Activated CD4-positive, CD25-positive, alpha-beta regulatory T cell treated with anti-CD3 and anti-CD28 coated beads, Interleukin-2, amount 50 U/mL, for 24 hours (primary cell): ENCODE measurements at places on chromosomes 3 and 15.
A peak's percentile ranks its signal among the peaks of the same experiment; 100 is the strongest.

DNA sequence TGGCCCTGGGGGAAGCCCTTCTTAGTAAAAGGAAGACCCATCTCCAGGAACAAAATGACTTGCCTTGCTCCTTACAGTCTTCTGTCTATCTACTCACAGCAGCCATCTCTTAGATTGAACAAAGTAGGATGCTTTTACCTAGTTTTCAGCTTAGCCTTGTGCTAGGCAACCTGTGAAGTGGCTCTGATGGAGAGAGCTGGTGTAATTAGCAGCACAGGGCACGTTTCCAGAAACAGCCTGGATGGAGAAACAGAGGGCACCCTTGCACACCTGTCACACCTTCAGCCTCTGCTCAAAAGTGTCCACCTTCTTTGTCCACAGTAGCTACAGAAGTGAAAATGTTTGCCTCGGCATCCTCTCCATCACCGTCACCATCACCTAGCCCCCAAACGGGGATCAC lies 292.9 kb downstream of the RORA start:
- ATAC-seq: no peak

- no peak for ATAC-seq
These were observed 11.3 kb downstream of the USF3 start for GRCh38 chr3:113685124-113685523.

GRCh38 chr3:175383813-175384212 lies 524.7 kb downstream of the NAALADL2 start:
- ATAC-seq: no peak

GRCh38 chr3:138935863-138936740 lies 10.8 kb downstream of the FOXL2 start:
- peak; percentile 60 for ATAC-seq

- no peak for ATAC-seq
These were observed 24.3 kb downstream of the LMCD1 start for GRCh38 chr3:8525893-8526292.

- ATAC-seq: no peak
These were observed 119.0 kb downstream of the SUCNR1 start for GRCh38 chr3:151992326-151993041.

DNA sequence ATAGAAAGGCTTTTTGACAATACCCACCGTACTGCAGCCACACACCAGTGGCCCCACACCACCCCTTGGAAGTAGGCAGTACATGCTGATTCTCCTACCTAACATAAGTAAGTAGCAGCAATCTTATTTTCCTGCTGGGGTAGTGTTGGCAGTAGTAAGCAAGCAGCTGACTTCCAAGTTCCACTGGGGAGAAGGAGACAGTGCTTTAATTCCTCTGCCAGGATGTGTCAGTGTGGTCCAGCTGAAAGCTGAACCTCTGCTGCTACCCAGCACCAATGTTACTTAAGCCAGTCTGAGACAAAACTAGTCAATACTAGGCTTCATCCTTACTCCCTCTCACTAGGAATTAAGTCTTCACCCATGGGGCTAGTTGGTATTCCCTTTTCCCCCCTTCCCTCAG lies 74.7 kb downstream of the DZIP3 start:
- ATAC-seq: no peak

GRCh38 chr3:139455206-139455605 lies 21.1 kb downstream of the RBP2 start:
- no peak for ATAC-seq

- ATAC-seq: no peak
These were observed 48.3 kb downstream of the ASB7 start for GRCh38 chr15:100650685-100651084.

GRCh38 chr3:118997190-118997589 lies 37.5 kb downstream of the IGSF11 start:
- no peak for ATAC-seq

DNA sequence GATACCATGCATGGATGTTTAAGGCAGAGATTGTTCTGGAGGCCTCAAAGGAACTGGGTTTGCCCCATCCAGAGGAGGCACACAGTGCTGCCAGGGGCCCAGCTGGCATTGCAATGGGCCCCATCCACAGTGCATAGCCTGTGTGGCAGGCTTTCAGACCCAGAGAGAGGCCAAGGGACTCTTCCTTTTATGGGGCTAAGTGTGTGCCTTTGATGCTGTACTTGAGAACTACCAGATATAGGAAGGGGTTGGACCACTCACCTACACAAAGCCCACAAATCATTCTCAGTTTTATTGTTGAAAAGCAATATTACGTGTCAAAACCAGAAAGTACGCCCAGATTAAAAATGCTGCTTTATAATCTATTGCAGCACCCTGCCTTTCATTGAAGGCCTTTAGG lies 134.9 kb downstream of the EPHB1 start:
- peak; percentile 45 for ATAC-seq

GRCh38 chr3:126964950-126965349 lies 18.0 kb upstream of the PLXNA1 start:
- ATAC-seq: no peak

- ATAC-seq: no peak
These were observed 9.5 kb downstream of the ZNF280D start for GRCh38 chr15:56723787-56724186.

DNA sequence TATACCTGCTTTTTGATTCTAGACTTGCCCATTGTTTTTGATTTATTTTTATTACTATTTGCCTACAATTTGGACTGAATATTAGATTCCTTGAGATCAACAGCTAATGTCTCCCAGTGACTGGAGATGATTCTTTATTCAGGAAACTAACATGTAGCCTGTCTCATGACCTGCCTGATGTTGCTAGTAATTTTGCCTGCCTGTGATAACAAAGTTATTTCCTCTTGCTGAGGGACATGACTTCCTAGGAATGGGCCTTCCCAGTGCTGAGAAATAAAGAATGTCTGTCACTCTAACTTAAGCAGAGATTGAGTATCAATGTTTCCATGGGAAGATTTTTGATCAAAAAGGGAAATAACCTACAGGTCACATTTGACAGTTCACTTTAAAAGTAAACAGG lies 13.4 kb upstream of the NPHP3 start:
- no peak for ATAC-seq

- ATAC-seq: no peak
These were observed 36.4 kb downstream of the CCDC80 start for GRCh38 chr3:112604536-112604935.

DNA sequence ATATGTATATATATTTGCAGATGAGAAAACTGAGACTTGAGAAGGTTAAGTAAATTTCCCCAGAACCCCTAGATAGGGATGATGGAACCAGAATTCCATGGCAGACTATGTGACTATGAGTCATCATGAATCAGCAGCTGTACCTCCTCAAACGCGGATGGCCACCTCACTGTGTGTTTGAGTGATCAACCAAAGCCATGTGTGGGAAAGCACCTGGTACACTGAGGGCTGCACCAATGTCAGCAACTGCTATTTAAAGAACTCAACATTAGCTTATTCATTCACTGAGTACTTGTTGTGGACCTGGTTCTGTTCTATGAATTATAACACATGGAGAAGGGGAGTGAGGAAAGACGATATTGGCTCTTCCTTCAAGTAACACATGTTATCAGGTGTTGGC lies 377.0 kb downstream of the GAP43 start:
- no peak for ATAC-seq

DNA sequence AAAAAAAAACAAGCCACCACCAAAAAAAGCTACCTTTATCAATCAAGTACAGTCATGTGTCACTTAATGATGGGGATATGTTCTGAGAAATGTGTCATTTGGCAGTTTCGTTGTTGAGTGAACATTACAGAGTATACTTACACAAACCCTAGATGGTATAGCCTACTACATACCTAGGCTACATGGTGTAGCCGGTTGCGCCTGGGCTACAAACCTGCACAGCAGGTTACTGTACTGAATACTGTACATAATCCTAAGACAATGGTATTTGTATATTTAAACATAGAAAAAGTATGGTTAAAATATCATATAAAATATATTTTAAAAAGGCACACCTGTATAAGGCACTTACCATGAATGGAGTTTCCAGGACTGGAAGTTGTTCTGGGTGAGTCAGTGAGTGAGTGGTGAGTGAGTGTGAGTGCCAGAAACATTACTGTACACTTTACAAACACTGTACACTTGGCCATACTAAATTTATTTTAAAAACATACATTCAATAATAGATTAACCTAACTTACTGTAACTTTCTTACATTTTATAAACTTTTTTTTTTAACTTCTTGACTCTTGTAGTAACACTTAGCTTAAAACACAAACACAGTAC lies 25.9 kb upstream of the JMJD7 start:
- ATAC-seq: no peak

DNA sequence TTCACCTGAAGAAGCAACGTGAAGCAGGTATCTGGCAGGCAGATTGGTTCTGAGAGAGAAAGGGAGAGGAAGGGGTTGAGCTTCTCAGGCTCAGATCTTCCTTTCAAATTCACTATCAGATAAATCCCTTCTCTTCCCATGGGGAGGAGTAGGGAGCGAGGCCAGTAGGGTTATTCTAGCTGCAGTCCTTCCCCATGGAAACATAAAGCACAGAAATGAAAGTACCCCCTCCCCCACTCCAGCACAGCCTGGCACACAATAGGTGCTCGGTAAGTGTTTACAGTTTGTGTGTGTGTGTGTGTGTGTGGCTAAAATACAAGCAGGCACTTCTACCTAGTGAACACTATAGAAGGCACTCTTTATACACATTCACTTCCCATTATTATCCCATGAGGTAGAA lies 20.8 kb upstream of the VPS8 start:
- no peak for ATAC-seq

DNA sequence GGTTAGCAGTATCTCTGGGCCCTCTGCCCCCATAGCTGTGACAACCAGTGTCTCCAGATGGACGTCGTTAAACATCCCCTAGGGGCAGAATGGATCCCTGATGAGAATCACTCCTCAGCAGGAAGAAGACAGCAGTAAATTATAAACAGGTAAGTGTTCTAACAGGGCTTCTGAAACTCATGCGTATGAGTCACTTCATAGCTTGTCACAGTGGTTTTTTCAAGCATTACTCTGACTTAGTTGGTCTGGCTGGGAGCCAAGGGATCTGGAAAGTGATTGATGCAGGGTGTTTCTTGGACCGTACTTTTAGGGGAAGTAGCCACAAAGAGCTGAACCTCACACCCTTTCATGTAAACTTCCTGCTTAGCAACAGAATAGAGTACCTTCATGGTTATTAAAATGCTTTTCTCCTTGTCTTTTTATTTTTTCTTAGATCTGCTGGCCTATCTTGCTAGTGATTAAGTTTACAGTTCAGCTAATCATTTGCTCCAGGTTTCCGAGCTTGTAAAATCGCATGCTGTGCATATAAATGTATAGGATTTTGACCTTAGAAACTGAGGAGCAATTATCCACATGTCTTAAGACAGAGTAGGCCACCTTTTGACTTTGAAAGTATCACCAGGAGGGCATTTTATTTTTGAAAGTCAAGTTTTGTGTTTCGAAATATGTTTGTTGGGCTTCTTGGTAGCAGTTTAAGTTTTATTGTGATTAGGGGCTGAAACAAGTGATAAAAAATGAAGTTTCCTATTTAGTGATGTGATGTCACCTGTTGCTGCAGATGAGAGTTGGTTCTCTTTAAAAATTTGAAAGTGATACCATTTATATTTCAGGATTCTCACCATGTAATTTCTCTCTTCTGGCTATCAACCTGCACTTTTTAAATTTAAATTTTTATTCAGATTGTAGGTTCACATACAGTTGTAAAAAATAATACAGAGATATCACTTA lies 333.9 kb downstream of the PTPRG start:
- ATAC-seq: peak; percentile 72

DNA sequence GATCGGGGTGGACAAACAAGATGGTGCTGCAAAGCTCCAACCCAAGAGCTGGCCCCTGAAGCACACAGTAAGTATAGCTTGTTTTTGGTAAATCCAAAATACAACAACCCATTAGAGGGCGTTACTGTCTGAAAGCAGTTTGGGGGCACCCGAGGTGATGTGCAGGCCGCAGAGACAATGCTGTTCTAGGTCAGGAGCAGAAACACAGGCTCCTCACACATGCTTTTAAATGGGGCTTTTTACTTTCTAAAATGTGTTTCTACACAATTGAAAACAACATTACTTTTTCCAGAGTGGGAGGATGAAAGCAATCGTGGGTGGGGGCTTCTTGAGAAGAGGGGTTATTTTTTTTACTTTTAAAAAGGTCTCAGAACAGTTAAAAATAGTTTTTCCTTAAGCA lies 1029.3 kb upstream of the CFAP20DC start:
- peak; percentile 24 for ATAC-seq

GRCh38 chr3:194112120-194113106 lies 23.5 kb upstream of the HES1 start:
- ATAC-seq: no peak

DNA sequence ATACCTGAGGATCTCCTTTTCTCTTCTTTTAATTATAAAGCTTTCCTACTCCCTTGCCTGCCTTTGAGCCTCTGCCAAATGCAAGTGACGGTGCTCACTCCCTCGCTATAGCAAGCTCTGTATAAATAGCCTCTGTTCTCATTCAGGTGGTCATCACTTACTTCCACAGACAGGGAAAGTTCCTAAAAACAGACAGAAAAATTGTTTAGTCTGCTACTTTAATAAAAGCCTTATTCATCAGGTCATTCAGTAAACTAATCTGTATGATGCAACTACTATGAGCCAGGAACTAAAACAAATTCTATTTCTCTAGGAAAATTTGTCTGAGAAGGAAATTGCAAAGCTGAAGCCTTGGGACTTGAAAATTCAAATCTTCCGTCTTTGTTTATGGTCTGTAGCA lies 10.2 kb upstream of the DLG1 start:
- no peak for ATAC-seq

- no peak for ATAC-seq
These were observed 199.9 kb downstream of the MFSD1 start for GRCh38 chr3:159001711-159002110.

GRCh38 chr15:97597801-97598200 lies 362.7 kb upstream of the ARRDC4 start:
- ATAC-seq: no peak

DNA sequence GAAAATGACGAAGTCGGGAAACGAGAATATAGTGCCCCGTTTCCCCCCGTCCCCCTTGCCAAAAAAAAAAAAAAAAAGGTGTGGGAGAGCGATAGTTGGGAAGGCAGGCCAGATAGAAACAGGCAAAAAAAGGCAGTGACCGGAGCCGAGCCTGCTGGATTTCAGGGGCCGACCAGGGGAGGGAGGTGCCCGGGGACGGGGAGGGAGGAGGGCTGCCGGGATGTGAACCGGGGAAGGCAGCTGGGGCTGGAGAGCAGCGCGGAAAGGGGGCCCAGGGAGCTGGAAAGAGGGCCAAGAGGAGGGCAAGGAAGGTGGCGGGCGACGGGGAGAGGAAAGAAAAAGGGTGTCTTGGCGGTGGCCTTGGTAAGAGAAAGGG lies 837 bp downstream of the LRRN1 start:
- no peak for ATAC-seq

- peak; percentile 41 for ATAC-seq
These were observed 911 bp downstream of the RFTN1 start for GRCh38 chr3:16512435-16513140.

DNA sequence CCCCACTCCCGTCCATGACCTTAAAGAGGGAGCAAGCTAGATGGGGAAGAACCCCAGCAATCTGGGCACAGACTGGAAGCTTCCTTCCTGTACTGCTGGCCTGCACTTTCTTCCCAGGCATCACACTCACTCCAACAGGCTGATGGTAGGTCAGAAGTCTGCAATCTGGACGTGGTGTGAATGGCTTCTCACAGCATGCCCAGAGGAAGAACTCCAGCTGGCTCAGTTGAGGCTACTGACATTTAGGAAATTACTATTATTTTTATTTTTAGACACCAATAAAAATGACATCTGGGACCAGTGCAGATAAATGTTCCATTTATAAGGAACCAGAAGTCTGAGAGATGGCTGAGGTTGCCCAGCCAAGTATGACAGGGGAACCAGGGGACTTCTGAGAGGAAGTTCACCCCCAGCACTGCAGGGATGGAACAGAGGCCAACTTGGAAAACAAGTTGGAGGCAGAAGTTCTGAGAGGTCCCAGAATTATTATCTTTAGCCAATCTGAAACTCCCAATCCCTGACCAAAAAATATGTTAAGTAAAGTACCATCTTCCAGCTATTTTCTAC lies 163.8 kb upstream of the CTNNB1 start:
- no peak for ATAC-seq
